ENCODE measurements at places on chromosomes 12 and 14. TPM values are rescaled to one million over a fixed set of nuclear protein-coding genes. Genes with fewer than 3 reads are reported as not detected.

The AICDA gene
- not detected for total RNA-seq

The ATXN7L3B gene
- 35.1 TPM for total RNA-seq

The LRTM2 gene
- not detected for total RNA-seq

The AQP2 gene
- 122 TPM for total RNA-seq

The CSRP2 gene
- 40.8 TPM for total RNA-seq

The OR10G3 gene
- total RNA-seq: not detected

The HCFC2 gene
- 18.1 TPM for total RNA-seq

DNA sequence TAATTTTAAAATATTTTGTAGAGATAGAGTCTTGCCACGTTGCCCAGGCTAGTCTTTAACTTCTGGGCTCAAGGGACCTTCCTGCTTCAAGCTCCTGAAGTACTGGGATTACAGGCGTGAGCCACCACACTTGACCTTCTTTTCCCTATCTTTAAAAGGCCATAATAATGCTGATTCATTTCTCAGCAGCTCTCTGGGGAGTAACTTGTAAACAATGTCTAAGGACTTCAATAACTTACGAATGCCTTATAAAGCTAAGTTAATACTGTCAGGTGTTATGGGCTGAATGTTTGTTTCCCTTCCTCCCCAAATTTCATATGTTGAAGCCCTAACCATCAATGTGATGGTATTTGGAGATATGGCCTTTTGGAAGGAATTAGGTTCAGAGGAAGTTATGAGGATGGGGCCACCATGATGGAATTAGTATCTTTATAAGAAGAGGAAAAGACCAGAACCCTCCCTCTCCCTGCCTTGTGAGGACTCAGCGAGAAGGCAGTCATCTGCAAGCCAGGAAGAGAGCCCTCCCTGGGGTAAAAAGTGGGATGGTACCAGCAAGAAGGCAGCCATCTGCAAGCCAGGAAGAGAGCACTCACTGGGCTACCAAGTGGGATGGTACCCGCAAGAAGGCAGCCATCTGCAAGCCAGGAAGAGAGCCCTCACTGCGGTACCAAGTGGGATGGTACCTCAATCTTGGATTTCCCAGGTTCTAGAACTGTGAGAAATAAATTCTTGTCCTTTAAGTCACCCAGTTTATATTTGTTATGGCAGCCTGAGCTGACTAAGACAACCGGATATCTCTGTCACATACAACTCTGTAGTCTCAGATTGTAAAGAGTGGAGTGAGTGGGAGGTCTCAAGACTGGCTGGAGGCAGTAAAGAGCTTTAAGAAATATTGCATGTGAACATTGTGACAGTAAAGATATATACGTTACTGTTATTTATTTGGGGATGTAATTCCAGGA, 16.3 kb upstream of the YBX3 start:
- H3K4me1 ChIP-seq: no peaks in the 10 kb centered on the region
- H3K27ac ChIP-seq: no peak overlapping the region
- H3K36me3 ChIP-seq: no peaks in the 10 kb centered on the region
- no peak overlapping the region for H3K4me3 ChIP-seq

DNA sequence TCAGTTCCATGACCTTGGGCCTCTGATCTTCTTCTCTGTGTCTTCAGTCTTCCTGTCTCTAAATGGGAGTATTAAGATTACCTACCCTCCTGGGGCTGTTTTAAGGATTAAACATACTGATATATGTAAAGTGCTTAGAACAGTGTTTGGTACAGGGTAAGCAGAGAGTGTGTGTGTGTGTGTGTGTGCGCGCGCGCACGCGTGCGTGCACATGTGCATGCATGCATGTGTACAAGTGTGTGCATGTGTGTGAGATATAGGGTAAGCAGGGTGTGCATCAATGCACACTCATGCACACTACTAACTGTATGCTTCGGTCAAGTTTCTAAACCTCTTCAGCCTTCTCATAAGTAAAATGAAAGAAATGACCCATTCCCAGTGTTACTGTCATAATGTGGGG, 196.6 kb downstream of the NTF3 start:
- no peak overlapping the region for H3K4me3 ChIP-seq
- no peak for DNase-seq
- no peak overlapping the region for H3K27ac ChIP-seq
- no peaks in the 10 kb centered on the region for H3K36me3 ChIP-seq
- H3K27me3 ChIP-seq: no peaks in the 10 kb centered on the region
- H3K4me1 ChIP-seq: no peaks in the 10 kb centered on the region

GRCh38 chr12:56978397-56979138, 21.2 kb upstream of the RDH16 start:
- H3K4me3 ChIP-seq: no peak overlapping the region
- no peaks in the 10 kb centered on the region for H3K36me3 ChIP-seq
- no peak for DNase-seq
- no peaks in the 10 kb centered on the region for H3K4me1 ChIP-seq

DNA sequence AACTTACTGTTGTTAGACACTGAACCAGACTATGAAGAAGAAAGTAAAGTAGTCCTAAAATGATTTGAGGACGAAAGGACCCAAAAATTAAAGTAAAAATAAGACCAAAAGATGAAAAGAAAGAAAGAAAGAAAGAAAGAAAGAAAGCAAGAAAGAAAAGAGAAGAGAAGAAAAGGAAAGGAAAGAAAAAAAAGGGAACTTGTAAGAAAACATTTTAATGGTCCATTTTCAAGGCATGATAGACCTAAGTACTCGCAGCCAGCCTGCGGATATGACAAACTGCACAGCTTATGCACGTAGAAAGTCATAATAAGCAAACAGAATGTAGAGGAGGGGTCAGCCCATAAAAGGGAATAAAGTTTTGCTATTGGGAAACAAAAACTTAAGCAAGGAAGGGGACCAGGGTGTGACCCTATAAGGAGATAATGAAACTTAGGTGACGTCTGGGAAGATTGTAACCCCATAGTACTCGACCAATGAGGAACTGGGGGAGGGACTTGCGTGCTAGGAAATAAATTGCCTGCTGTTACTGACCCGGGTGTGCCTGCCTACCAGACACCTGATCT, 59.7 kb downstream of the APOBEC1 start:
- H3K27ac ChIP-seq: no peak overlapping the region
- H3K4me1 ChIP-seq: no peaks in the 10 kb centered on the region
- H3K36me3 ChIP-seq: no peaks in the 10 kb centered on the region

DNA sequence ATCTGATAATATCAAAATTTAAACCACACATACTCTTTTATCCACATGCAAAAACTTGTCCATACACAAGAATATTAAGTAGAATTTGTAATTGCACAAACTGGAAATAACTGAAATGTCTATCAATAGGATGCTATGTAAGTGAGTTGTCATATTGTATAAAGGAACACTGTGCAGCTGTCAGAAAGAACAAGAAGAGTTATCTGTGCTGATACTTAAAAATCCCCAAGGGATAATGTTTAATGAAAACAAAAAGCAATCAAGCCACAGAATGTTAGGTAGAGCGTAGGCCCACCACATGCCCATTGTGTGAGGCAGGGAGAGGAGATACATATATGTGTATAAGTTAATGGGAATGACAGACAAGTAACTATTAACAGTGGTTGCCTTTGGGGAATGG, 25.9 kb upstream of the HIGD1C start:
- no peaks in the 10 kb centered on the region for H3K27me3 ChIP-seq
- no peak for DNase-seq
- H3K4me3 ChIP-seq: peak overlapping the region; percentile 93

- DNase-seq: no peak
- H3K27me3 ChIP-seq: no peaks in the 10 kb centered on the region
- no peak overlapping the region for H3K4me3 ChIP-seq
- H3K27ac ChIP-seq: no peak overlapping the region
These were observed 49.3 kb downstream of the EEA1 start for GRCh38 chr12:92879698-92880322.

DNA sequence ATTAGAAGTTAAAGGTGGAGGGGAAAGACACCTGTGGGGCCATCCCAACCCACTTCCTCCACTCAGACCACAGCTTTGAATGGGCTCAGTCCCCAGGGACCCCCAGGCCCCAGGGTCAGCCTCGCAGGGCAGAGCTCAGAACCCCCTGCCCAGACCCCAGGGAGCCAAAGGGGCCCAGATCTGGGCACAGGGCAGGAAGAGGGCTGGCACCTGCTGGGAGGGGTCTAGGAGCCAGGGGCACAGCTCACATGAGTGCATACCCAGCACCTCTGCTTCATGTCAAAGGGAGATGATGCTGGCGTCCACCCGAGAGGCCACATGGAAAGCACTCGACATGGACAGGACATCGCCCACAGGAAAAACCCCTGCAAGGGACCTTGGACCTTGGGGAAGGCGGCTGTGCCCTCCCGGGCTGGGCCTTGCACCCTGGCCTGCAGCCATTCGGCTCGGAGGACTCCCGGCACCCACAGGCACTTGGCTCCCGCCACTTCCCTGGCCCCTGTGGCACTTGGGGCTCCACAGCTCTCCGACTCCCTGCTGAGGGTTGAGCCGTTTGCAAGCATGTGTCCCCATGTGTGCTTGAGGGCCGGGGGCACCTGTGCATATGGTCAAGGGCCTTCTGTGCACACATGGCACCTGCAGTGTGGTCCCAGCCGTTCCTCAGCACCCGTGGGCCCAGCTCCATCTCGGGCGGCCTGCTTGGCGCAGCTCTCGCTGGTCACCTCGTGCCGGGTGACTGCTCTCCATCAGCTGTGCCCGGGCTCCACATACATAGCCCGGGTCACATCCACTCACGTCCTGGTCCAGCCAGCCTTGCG, 7.8 kb upstream of the AMN start:
- H3K27me3 ChIP-seq: no peaks in the 10 kb centered on the region
- H3K4me3 ChIP-seq: no peak overlapping the region
- H3K4me1 ChIP-seq: no peaks in the 10 kb centered on the region
- H3K27ac ChIP-seq: no peak overlapping the region

DNA sequence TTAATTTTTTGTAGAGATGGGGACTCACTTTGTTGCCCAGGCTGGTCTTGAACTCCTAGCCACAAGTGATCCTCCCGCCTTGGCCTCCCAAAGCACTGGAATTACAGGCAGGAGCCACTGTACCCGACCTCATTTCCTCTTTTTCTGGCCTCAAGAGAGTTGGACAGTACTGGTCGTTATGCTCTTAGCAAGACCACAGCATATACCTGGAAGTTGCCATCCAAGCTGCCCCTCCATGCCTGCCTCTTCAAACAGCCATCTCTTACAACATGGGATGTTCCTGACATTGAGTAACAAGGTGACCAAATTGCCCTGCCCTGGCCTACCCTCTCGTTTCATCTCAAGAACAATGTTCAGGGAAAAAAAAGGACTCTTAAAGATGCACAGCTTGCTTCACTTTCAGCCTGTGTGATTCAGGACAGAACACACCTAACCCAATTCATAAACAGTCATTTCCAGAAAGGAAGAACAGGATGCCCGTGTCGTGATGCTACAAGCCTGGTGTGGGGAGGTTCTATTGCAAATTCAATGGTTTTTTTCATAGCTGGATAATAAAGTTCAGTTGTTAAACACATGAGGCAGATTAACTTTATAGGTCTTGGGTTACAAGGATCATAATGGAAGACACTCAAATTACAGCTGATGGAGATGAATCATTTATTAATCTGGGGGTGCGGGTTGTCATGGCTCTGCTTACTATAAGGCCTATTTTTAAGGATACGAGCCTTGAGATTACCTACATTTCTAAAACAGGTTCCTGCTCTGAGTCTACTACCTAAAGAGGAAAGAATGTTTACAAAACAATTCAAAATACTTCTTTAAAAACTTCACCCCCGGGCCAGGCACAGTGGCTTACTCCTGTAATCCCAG, 11.9 kb downstream of the GLTP start:
- no peak overlapping the region for H3K4me3 ChIP-seq
- H3K36me3 ChIP-seq: no peaks in the 10 kb centered on the region

DNA sequence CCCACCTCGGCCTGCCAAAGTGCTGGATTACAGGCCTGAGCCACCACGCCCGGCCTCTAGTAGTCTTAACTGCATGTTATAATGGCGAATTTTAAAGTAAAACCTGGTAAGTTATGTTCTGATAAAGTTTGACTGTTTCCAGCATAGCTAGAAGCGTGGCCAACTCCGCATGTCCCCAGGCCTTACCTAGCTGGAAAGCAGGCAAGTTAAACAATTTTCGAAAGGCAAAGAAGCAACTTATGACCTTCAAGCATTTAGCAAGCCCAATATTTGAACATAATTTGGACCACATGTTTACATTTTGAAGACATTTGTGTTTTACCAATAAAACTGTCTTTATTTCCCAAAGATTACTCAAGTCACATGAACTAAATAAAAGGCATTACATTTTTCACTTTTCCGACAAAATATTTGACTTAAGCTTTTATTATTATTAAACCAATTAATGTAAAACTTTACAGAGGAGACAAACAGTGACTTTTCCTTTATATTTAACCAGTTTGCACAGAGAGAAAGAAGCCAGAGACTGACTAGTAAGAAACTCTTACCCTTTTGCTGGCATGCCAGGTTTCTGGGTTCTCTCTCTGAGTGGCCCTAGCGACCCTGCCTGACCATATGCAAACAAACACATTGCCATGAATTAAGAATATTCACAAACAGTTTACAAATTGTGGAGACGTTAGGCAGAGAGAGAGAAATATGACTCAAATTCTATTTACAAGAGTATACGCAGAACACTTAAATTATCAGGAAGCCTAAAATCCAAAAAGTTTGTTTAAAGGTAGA, 106.3 kb downstream of the RIN3 start:
- H3K27me3 ChIP-seq: no peaks in the 10 kb centered on the region
- no peak for DNase-seq
- H3K36me3 ChIP-seq: no peaks in the 10 kb centered on the region

- no peaks in the 10 kb centered on the region for H3K4me1 ChIP-seq
- no peaks in the 10 kb centered on the region for H3K27me3 ChIP-seq
- no peak overlapping the region for H3K27ac ChIP-seq
- no peak overlapping the region for H3K4me3 ChIP-seq
- DNase-seq: no peak
- H3K36me3 ChIP-seq: peaks cover 4% of the 10 kb centered on the region
These were observed 74.9 kb downstream of the PCNX1 start for GRCh38 chr14:70982200-70982599.

DNA sequence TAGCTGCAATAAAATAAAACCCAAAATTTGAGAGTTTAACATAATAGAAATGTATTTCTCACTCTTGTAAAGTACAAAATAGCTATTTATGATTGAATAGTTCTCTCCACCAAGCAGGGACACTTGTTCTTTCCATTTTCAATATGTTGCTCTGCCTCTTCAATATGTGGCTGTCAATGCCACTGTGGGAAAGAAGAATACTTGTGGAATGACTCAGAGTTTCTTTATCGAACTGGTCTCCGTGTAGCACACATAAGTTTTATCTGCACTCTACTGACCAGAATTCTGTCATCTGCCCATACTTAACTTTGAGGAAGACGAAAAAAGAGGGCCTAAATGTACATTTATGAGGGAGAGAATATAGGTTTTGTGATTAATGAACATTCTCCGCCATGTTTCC, 256.9 kb downstream of the ATXN7L3B start:
- no peak for DNase-seq
- no peaks in the 10 kb centered on the region for H3K27me3 ChIP-seq
- H3K27ac ChIP-seq: no peak overlapping the region
- no peaks in the 10 kb centered on the region for H3K4me1 ChIP-seq
